ENCODE measurements at places on chromosomes 4 and X.

GRCh38 chr4:100367451-100367850 lies 150.4 kb downstream of the EMCN start:
- no peak for DNase-seq

DNA sequence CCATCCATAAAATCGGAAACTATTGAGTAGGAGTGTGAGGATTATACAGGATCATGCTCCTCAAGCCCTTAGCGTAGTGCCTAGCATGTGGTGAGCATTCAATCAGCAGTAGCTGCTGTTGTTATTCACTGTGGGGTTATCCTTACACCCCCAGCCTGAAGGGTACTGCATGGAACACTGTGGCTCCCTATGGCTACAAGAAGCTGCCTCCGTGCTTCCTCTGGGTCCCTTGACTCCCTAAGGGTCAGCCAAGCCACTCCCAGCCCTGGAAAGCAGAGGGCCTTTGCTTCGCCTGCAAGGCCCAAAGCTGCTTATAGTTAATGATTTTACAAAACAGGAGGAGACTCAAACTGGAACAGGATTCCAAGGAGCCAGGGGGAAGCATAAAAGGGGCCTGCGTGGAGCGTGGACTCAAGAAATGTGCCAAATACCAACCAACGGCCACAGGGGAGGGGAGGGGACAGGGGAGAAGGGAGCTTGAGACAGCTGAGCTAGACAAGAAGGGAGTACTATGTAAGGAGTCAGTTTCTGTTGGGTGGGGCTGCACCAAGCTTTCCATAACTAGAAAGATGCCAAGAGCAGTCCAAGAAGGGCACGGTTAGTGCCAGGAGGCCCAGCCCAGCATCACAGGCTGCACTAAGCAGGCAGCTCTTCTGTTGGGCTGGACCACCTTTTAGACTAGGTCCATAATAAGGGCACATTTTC lies 15.9 kb downstream of the SEPTIN6 start:
- no peak for DNase-seq

DNA sequence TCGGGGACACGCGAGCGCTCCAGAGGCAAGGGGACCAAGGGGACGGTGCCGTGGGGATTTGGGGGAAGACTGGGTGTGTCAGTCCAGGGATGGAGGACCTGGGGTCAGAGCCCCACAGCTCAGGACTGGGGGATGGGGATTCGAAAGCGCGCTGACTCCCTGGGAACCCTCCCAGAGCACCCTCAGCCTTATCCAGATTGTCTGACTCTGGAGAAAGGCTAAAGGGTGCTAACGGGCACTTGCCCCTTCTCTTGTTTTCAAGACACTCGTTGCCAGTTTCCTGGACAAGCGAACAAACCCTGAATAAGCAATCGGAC lies 1.1 kb downstream of the DOCK11 start:
- no peak for DNase-seq

DNA sequence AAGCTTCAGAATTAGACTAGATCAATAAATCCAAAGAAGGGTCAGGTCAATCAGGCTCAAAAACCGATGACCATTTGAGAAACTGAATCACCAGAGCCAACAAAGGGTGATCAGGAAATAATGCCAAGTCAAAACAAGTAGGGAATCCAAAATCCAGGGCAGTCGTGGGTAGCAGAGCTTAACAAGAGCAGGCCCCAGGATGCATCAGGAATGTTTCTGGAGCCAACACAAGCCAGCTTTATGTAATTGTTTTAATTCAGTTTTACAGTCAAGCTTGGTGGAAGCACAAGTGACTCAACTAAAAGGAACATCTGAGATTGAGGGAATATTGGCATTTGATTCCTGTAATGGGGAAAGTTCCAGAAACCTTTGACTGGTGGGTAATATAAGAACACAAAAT lies 237.9 kb upstream of the EDA2R start:
- no peak for DNase-seq

DNA sequence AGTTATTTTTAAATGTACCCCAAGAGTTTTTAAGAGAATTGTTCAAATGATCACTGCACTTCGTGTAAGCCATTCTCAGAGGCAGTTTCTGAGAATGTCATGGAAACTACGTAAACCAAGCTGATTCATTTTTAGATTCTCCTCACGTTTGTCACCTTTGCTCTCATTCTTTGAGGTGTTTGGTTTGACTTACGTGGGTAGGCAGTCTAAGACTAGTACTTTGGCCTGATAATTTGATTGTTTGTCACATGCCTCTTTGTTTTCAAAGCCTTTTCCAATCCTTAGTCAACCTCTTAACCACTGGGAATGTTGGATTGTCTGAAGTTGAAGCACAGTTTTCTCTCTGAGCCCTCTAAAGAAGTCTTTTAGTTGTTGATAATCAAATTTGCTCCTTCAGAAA lies 10.5 kb downstream of the SEPTIN11 start:
- no peak for DNase-seq

DNA sequence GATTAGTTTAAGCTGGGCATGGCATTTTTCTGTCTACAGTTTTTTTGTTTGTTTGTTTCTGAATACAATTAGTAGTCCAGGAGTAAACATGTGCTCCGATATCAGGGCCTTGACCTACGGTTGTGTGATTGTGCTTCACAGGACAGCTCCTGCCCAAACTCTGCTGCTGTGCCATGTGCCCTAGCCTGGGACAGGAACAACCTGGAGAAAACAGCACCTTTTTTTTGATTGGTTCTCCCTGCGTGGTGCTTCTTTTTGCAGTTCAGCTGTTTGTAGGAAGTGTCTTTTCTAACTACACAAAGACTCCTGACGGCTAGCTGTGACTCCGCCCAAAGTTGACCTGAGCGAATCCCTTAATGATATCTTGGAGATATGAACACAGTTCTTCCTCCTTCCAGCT lies 158.8 kb downstream of the ATP10D start:
- no peak for DNase-seq

- no peak for DNase-seq
These were observed 7.0 kb downstream of the HERC3 start for GRCh38 chr4:88599298-88599697.

GRCh38 chr4:69876071-69876470 lies 16.1 kb upstream of the SULT1E1 start:
- no peak for DNase-seq

GRCh38 chr4:117135634-117136354 lies 50.4 kb upstream of the TRAM1L1 start:
- DNase-seq, result no peak

GRCh38 chrX:24380262-24381187 lies 20.1 kb downstream of the SUPT20HL1 start:
- no peak for DNase-seq

GRCh38 chrX:122238801-122239200 lies 945.3 kb upstream of the GRIA3 start:
- no peak for DNase-seq

DNA sequence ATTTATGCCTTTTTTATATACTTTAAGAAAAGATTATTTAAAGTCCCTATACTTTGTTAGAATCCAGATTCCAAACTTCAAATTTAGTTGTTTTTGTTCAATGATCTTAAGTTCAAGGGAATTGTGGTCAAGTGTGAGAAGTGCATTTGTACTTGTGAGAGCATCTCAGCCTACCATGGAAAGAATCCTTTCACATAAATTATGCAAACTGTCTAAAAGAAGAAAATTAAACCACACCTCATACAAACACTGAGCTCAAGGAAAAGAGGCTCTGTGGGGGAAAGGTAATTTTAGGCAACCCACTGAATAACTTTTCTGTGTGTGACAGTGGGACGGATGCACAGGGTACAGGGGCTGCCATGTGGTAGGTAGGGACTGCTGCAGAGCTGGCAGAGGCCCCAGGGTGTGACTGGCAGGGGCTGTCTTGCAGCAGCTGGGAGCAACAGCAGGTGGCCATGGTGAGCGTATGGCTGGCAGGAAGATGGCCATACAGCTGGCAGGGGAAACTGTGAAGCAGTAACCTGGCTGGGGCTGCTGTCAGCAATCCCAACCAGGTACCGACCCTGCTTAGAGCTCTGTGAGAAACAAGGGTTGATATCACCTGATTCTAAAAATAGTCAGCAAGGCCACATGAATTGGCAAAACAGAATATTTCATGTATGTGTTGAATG lies 130.6 kb downstream of the UGT8 start:
- no peak for DNase-seq

DNA sequence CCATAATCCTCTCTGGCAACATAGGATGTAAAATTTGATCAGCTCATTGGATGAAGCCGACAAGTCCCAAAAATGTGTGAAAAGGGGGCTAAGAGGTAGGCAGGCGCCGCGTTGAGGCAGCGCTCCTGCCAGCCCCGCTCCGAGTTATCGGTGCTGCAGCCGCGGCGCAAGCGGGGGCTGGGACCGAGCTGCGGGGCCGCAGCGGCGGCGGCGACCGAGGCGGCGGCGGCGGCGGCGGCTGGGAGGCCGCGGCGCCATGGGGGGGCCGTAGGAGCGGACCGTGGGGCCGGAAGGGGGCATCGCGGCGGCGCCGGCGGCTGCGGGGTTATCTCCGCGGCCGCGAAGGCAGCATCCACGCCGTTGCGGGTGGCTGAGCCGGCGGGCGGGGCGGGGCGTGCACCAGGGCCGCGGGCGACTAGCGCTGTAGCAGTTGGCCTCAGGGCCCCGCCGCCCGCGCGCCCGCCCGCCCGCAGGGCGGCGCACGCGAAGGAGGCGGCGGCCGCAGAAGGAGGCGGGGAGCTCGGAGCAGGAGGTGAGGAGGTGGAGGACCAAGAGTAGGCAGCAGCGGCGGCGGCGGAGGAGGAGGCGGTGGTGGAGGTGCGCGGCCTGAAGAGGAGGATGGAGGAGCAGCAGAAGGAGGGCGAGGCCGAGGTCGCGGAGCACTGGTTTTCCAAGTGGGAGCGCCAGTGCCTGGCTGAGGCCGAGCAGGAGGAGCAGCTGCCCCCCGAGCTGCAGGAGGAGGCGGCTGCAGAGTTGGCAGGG lies 126.0 kb upstream of the CXorf66 start:
- DNase-seq, result peak; percentile 9

DNA sequence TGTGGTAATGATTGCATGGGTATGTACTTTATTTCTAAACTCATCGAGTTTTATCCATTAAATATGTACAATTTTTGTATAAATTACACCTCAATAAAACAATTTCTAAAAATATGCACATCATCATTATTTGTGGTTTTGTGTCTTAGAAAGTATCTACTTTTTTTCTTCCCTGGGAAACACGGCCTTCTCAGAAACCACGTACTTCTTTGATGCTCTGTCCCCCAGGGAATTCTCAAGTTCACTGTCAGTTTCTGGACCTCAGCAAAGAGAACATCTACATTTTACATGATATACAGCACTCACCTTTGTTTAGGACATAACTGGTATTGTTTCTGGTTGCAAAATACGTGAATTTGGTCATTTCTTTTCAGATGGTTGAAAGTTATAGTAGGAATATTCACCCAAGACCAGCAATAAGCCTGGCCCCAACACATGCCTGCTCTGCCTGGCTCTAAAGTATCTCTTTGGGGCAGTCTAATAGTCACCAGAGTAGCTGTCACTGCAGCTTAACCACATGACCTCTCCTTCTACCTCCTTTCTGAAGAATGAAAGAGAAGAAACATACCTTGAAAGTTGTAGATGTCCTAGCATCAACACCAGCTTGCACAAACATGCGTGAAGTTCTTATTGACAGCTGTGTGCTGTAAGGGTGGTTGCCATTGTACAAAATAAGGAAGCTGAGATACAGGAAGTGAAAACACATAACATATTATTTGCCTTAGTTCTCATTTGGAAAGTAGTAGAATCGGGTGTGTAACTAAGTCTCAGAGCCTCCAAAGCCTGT lies 48.4 kb upstream of the SPANXN4 start:
- DNase-seq, result no peak

DNA sequence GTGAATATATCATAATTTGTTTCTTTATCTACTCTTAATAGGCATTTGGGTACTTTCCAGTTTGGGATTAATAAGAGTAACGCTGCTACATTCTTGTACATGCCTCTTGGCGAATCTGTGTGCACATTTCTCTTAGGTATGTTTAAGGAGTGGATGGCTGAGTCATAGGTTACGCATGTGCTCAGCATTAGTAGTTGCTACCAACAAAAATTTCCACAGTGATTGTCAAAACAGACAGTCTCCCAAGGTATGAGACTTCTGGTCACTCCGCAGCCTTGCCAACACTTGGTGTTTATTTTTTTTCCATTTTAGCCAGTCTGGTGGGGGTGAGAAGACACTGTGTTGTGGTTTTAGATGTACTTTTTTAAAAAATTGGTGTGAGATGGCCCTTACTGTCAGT lies 44.6 kb downstream of the FGFBP1 start:
- no peak for DNase-seq

DNA sequence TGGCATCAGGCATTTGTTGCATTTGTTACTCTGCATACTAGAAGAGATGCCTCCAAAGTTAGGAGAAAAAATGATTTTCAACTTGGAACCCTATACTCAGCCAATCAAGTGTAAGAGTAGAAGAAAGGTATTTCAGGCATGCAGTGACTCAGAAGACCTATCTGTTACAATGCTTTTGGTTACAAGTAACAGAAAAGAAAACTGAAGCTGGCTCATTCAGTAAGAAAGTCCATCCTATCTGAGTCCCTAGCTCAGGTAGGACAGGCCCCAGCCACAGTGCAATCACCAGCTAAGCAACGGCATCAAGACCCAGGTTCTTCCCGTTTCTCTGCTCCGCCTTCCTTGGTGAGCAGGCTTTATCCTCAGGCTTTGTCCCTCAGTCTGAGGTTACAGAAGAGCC lies 23.3 kb downstream of the MECP2 start:
- DNase-seq, result no peak

DNA sequence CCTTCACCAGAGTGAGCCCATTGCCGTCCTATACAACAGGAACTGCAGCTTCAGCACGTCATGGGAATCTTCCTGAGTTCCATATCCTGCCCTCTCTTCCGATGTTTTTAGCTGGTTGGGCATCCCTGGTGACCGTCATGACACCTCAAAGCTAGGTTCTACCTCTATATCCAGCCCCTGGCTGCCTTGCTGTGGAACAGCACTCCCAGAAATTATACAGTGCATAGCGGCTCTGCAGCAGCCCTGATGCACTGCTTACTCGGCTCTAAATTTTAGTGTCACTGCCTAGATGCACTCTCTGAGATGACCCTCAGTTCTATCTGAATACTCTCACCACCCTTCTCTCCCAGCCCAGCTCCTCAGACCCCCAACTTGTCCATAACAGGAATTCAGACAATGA lies 44.3 kb downstream of the ARHGEF38 start:
- no peak for DNase-seq

DNA sequence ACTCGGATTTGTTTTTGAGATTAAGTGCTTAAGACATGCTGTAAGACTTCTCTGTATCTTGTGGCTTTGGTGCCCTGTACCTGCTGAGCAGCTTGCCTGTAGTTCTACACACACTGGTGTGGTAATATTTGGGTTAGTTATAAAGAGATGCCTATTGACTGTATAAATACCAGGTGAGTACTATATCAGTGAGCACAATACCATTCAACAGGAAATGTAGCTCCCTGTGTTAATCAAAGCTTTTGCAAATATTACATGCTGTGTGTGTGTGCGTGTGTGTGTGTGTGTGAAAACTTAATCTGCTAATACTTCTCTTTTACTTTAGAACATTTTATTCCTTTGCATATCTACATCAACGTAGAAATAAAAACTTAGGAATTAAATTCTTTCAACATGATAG lies 30.1 kb downstream of the MYOZ2 start:
- no peak for DNase-seq

DNA sequence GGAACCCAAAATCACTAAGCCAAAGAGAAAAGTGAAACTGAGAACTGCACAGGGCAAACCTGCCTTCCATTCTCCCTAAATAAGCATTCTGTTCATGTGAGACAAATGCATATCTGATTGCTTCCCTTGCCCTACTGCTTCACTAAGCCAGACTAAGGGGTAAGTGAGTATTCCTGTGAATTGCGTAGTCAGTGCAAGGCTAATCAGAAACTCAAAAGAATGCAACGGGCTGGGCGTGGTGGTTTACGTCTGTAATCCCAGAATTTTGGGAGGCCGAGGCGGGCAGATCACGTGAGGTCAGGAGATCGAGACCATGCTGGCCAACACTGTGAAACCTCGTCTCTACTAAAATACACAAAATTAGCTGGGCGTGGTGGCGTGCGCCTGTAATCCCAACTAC lies 10.8 kb upstream of the XIAP start:
- no peak for DNase-seq
